ENCODE measurements at places on chromosomes 12 and 14.

DNA sequence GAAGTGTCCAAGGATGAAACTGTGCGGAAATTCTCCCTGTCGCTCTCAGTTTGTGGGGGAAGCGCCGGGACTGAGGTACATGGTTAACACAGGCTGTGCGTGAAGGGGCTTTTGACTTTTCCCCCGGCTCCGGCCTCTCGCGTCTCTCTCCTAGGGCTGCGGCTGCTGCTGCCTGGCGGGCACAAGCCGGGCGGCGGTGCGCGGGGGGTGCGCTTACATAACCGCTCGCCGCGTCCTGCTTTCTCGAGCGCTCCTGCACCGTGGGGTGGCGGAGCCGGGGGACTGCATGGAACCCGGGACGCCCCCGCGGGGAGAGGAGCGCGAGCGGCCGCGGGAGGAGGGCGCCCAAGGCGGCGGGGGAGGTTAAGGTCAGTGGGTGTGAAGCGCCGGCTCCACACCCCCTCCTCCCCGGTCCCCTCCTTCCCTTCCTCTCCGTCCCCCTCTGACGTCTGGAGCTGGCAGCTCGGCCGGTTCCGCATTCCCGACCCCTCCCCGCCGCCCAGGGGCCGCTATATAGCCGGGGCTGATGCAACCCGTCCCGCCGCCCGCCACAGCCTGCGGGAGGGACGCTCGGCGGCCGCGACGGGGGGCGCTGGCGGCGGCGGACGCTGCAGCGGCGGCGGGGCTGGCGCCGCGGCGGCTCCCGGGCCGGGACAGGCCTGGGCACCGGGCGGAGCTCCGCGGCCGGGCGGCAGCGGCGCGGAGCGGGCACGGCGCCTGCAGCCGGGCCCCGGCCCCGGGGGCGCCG is at the start of gene JDP2:
TSS of gene JDP2 (plus strand) at position 541 of the 748 bp plus-strand sequence. CDS start 9,899 bp downstream, outside the sequence.
- no peak for DNase-seq

DNA sequence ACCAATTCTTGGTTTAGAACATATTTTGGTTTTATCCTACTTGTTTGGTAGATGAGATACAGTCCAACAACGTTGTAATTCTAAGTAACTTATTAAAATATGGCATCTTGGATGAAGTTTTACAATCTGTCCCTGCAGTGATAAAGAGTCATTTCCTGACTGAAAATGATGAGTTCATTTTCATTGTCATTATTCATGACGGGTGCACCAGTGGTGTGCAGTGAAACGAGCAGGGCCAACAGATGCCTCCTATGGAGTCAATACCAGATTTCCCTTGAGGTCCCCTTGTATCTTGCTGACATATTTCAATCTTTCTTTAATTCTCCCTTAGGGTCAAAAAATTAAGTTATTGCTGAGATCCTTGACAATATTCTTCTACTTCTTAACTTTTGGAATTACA is 438.5 kb downstream of the LRIG3 start:
- no peak for DNase-seq

GRCh38 chr12:107493135-107493494 is 192.5 kb upstream of the PWP1 start:
- no peak for DNase-seq

GRCh38 chr14:50218501-50218900 is 12.9 kb downstream of the SOS2 start:
- no peak for DNase-seq

DNA sequence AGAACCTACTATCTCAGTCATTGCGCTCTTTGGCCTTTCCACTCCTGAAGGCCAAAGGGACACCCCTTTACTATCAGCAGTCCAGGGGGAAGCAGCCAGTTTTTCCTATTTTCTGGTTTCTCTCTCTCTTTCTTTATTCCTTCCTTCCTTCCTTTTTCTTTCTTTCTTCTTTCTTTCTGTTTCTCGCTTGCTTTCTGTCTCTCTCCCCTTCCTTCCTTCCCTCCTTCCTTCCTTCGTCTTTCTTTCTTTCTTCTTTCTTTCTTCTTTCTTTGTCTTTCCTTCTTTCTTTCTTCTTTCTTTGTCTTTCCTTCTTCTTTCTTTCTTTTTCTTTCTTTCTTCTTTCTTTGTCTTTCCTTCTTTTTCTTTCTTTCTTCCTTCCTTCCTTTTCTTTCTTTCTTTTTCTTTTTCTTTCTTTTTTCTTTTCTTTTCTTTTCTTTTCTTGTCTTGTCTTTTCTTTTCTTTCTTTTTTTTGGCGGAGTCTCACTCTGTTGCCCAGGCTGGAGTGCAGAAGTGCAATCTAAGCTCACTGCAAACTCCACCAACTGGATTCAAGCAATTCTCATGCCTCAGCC is 64.9 kb upstream of the OTX2 start:
- DNase-seq, result no peak

DNA sequence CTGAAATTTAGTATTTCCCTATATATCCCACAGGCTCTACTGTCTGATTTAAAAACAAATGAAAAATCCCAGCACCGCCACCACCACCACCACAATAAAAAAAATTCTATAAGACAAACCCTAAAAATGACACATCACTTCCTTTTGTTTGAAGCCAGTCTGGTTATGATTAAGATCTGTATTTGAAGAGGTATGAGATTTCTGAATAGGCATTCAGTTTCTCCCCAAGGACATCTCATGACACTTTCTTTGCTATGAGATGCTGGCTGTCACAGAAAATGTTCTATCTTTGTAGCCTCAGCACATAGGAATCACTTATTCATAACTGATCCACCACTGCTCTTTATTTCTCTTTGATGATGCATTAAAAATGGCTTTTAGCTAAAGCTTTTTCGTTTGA is 1071.0 kb downstream of the SLC6A15 start:
- no peak for DNase-seq

GRCh38 chr12:50661300-50662115 is 102.4 kb upstream of the ATF1 start:
- DNase-seq, result no peak

DNA sequence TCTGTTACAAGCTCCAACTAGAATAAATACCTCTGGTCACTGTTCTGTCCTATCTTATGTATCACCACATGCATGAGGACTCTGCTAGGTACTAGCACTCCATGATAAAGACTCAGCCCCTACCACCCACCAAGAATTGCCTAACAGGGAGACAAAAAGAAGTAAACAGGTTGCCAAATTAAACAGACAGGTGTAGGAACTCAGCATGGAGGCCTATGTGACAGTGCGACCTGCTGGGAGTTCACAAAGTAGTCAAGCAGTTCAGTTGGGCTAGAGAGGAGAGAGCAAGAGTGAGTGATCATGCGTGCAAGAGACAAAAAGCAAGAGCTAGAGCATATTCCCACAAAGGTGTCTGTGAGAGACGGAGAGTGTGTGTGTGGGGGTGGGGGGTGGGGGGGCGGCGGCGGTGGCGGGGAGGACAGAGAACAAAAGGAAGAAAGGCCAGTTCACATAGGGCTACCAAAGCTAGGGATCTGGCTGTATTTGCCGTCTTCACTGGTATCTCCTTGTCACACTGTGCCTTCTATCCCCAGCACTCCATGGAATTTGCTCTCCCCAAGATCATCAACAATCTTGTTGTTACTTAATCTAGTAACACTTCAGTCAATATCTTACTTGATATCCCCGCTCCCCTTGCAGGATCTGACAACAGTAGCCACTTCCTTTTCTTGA is 81.2 kb downstream of the SPPL3 start:
- DNase-seq, result no peak

DNA sequence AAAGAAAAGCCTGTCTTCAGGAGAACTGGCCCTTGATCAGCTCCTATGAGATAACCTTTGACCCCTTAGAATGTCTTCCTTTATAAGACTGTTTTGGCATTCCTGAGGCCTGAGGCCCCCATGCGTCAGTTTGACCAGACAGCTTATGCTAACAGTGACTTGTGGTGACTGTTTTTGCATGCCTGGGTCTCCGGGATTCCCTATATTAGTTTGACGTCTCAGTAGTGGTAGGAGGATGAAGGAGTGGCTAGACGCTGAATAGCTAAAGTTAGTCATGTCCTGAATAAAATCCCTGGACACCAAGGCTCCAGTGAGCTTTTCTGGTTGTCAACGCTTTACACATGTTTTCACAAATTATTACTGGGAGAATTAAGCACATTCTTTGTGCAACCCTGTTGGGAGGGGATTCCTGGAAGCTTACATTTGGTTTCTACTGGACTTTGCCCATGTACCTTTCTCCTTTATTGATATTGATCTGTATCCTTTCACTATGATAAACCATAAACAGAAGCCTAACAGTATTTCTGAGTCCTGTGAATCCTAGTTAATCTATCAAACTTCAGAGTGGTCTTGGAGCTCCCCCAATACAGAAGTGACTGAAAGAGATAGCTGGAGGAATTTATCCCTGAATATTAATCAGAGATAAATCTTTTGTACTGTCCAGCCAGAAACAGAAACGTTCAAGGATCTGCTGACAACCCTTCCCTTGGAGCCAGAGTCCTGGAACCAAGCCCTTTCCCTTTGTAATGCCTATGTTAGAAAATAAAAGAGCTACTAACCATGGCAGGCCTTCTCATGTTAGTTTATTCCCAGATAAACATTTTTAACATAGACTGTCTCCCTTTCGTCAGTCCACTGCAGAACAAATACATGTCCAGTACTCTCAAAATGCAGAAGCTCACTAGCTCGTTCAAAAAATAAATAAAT is 479.2 kb downstream of the RPS29 start:
- no peak for DNase-seq

DNA sequence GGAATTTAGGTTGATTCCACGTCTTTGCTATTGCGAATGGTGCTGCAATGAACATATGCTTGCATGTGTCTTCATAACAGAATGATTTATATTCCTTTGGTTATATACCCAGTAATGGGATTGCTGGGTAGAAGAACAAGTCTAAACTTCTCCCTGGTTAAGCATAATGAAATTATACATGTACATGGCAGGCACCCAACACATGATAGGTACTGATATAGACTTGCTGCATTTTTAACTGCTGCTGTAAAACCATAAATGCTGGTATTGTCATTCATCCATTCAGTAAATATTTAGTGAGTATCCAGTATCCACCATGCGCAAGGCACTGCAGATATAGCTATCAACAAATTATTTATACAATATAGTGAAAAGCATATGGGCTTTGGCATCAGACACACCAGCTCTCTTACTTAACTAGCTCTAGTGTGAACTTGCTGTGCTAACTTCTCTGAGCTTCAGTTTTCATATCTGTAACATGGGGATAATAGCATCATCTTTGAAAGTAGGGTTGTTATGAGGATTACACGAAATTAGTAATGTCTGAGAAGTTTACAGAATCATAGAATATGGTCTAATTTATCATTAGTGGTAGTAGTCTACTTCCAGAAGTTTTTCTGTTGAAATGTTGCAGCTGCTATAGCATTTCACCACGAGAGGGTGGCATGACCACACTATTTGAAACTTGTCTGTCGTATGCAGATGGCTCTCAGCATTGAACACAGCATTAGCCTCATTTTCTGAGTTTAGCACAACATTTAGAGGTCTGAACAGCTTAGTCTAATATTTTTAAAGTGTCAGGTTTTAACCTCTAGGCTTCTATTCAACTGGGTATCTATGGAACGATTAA is 32.0 kb upstream of the SEL1L start:
- no peak for DNase-seq

GRCh38 chr12:130136509-130137039 is 25.7 kb upstream of the FZD10 start:
- no peak for DNase-seq

DNA sequence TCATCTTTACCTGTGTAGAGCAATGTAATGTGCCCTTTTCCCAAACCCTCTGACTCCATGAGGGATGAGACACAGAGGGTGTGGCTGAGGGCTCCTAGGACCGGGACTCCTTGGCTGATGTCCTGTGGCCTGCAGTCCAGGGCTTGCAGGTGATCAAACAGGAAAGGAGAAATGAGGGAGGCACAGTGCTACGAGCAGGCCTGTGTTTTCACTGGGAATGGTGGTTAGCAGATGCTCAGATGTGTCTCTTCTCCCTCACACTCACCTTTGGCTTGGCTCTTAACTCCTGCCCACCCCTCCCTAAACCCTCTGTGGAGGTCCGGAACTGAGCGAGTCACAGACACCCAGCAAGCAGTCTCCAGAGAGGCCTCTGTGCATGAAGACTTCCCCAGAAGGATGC is 254.4 kb downstream of the DAD1 start:
- DNase-seq, result no peak

DNA sequence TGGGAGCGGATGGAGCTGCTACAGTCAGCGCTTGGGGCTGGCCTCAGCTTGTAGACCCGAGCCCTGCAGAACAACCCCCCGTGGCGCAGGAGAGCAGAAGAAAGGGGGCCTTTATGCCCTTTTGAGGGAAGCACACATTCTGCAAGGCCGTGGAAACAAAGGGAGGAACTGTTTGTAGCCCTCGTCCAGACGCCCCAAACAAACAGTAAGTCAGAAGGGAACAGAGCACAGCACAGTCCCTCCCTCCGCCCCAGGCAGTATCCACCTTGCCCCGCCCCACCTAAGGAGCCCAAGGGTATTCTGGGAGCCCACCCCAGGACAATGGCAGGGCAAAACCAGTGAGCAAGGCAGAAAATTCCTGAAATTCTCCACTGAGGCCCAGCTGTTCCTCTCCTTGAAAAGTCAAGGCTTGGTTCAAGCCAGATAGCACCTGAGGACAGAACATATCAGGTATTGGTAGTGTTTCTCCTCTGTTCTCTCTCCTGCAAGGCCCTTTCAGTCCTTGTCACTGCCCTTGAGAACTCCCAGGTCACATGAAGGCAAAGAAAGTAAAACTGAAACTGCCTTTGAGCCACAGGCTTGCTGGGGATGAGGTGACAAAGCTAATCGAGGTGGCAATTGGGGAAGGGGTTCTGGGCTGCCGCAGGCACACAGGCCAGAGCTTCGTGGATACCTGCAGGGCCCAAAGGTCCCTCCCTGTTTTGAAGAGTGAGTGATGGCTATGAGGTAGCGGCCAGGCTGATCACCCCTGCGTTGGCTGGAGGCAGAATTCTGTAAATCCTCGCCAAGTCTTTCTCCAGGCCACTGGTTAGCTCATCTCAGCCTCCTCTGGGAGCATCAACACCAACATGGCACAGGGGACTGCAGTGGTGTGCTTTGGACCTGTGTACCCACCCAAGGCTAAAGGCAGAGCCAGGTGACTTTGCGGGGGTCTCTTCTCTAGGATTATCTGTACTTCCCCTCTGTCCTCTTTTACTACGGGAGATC is 499 bp downstream of the DGLUCY start:
- peak; percentile 81 for DNase-seq

- DNase-seq, result no peak
Measured at GRCh38 chr14:20988717-20989470, 886 bp upstream of the METTL17 start.

GRCh38 chr14:55902241-55902640 is 216.0 kb upstream of the PELI2 start:
- no peak for DNase-seq

GRCh38 chr12:3002646-3003045 is 43.4 kb downstream of the TEAD4 start:
- no peak for DNase-seq

- no peak for DNase-seq
Measured at GRCh38 chr12:62128175-62128975, 131.8 kb upstream of the USP15 start.

GRCh38 chr14:90487462-90487861 is 90.6 kb downstream of the CALM1 start:
- DNase-seq, result no peak

DNA sequence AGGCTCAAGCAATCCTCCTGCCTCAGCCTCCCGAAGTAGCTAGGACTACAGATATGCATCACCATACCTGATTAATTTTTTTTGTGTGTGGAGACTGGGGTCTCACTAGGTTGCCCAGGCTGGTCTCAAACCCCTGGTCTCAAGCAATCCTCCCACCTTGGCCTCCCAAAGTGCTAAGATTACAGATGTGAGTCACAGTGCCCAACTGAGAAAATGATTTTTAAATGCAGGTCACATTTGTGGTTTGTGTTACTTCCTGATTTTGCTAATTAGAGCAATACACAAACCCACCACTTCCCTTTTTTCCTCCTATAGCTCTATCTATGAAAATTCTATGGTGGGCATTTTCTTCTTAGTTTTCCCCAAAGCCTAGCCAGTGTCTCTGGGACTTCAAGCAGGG is 45.5 kb upstream of the TMEM263 start:
- no peak for DNase-seq
